ENCODE measurements at places on chromosomes 5 and 9. TPM values are rescaled to one million over a fixed set of nuclear protein-coding genes. Genes with fewer than 3 reads are reported as not detected.

- H3K4me3 ChIP-seq: no peak overlapping the region
- H3K27ac ChIP-seq: no peak overlapping the region
- H3K27me3 ChIP-seq: no peaks in the 10 kb centered on the region
- DNase-seq: no peak
- peaks cover 7% of the 10 kb centered on the region for H3K36me3 ChIP-seq
Measured at GRCh38 chr9:128891321-128892220, 9.6 kb downstream of the LRRC8A start.

The PTGS1 gene
- total RNA-seq: 1.1 TPM

The KIAA1958 gene
- total RNA-seq: 15.0 TPM

- H3K36me3 ChIP-seq: peaks cover 22% of the 10 kb centered on the region
- no peaks in the 10 kb centered on the region for H3K4me1 ChIP-seq
- no peak overlapping the region for H3K4me3 ChIP-seq
- H3K27ac ChIP-seq: no peak overlapping the region
- no peak for DNase-seq
- no peaks in the 10 kb centered on the region for H3K27me3 ChIP-seq
Measured at GRCh38 chr9:20884985-20885593, 146.4 kb downstream of the HACD4 start.

GRCh38 chr5:50292735-50293394, 148.2 kb downstream of the EMB start:
- H3K36me3 ChIP-seq: no peaks in the 10 kb centered on the region
- H3K27me3 ChIP-seq: no peaks in the 10 kb centered on the region
- H3K4me3 ChIP-seq: no peak overlapping the region
- no peak overlapping the region for H3K27ac ChIP-seq
- no peaks in the 10 kb centered on the region for H3K4me1 ChIP-seq

The STXBP1 gene
- total RNA-seq: 48.8 TPM

- H3K4me1 ChIP-seq: peaks cover 64% of the 10 kb centered on the region
- no peak for DNase-seq
- peaks cover 4% of the 10 kb centered on the region for H3K36me3 ChIP-seq
Measured at GRCh38 chr5:67010684-67011409, 185.8 kb downstream of the CD180 start.
